Stimulated activated CD4-positive, alpha-beta T cell treated with anti-CD3 and anti-CD28 coated beads, Interleukin-4, amount 100 ng/mL, for 1 hour (primary cell): ENCODE measurements at places on chromosomes 7 and 10.

GRCh38 chr7:137836541-137836940 is 10.2 kb downstream of the DGKI start:
- DNase-seq = no peak

DNA sequence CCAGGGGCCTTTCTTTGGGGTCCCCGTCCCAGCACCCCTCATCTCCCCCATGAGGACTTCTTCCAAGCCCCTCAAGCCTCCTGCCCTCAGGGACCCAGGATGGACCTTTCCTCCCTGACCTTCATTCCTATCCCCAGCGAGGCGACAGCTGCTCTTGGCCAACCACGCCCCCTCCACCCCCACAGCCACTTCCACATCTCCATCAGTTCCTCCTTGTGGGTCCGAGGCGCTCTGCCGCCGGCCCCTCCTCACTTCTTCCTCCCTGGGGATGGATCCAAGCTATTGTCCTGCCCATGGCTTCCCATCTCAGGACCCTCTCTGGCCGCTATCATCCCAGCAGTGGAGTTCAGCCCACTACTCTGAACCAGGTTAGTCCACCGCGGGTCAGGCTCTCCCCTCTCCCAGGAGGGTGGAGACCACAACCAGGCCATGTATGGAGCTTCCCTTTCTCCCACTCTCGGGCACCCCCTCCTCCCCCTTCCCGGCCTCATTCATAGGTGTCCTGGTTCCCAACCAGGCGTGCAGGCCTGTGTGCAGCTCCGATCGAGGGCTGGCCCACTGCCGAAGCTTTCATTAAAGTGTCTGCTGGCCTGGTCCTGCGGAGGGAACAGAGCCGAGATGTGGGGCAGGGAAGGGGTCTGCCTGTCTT is 1.7 kb upstream of the SH2B2 start:
- no peak for DNase-seq

GRCh38 chr10:74910976-74911350 is 84.6 kb downstream of the KAT6B start:
- DNase-seq = no peak

DNA sequence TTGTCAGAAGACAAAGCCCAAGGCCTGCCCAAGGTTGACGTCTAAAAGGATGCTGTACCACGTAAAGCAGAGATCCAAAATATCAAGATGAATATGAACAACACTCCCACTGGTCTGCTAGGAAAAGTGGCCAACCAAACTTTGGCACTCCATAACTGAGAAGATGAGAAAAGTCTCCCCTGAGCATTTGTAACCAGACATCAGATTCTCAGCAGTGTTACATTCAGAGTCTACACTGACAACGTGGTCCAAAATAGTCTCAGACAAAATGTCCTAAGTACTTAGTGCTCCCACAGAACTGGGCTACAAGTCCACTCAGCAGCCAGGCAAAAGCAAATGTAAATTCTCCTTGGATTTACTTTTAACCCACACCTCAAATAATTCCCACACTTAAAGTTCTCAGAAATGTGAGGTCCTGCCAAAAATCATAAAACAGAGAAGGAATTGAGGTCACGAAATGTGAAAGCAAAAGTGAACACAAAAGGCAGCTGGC is 185.1 kb upstream of the NOBOX start:
- DNase-seq = no peak

- no peak for DNase-seq
These were observed 150.4 kb upstream of the LANCL2 start for GRCh38 chr7:55214707-55215106.

DNA sequence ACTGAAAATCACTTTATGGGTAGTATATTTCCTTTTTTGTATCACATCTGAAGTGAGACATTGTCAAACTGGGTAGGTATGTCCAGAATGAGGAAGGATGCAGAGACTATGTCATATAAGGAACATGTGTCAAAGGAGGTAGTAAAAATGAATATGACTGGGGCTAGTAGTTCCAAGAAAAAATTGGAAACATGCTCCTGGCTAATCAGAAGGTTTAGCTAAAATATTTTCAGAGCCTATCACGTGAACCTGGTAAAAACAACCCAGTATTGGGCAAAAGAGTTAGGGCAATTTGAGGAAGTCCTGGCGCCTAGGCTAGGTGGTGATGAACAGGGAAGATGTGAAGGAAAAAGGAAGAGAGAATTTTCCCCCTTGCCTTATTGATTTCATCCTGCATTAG is 26.4 kb downstream of the ENTPD1 start:
- DNase-seq = no peak
